ENCODE measurements at places on chromosomes 4 and X. TPM values are rescaled to one million over a fixed set of nuclear protein-coding genes. Genes with fewer than 3 reads are reported as not detected.
A peak's percentile ranks its signal among the peaks of the same experiment; 100 is the strongest.

The CXCL1 gene
- total RNA-seq = not detected

The NALF2 gene
- 0.32 TPM for total RNA-seq

DNA sequence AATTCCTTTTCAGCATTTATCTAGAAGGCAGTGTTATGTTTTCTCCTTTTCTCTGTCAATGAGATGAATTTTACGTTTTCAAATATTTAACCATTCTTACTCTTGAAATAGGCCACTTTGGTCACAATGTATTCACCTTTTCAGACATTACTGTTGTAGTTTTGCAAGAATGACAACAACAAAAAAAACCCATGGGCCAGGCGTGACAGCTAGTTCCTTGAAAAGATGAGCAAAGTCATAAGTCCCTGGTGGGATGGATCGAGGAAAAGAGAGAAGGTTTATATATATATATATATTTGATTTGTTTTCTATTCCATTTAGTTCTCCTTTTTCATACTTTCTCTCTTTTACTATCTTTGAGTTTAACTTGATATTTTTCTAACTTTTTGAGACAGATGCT lies 38.1 kb upstream of the ACSL1 start:
- no peaks in the 10 kb centered on the region for H3K27me3 ChIP-seq
- no peaks in the 10 kb centered on the region for H3K4me1 ChIP-seq
- H3K27ac ChIP-seq = no peak overlapping the region
- DNase-seq = no peak

The PARM1 gene
- total RNA-seq = 11.3 TPM

DNA sequence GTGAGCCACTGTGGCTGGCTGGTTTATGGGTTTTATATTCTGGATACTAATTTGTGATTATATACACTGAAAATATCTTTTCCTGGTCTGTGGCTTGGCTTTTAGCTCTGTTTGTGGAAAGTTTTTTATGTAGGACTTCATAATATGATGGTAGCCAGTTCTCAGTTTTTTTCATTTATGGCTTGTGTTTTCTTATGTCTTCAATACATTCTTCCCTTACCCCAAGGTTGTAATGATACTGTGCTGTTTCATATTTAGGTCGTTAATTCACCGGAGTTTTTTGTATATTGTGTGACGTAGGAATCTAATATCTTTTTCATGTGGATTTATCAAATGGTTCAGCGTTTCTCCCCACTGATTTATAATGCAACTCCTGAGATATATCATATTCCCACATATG lies 6.6 kb downstream of the ZFX start:
- H3K4me3 ChIP-seq = no peak overlapping the region
- H3K36me3 ChIP-seq = no peaks in the 10 kb centered on the region
- no peak overlapping the region for H3K27ac ChIP-seq
- H3K4me1 ChIP-seq = peaks cover 33% of the 10 kb centered on the region
- H3K27me3 ChIP-seq = no peaks in the 10 kb centered on the region
- no peak for DNase-seq

GRCh38 chr4:178255172-178255571 lies 812.9 kb upstream of the AGA start:
- H3K36me3 ChIP-seq = no peaks in the 10 kb centered on the region
- no peak overlapping the region for H3K27ac ChIP-seq
- no peaks in the 10 kb centered on the region for H3K27me3 ChIP-seq
- DNase-seq = no peak

The NPY2R gene
- total RNA-seq = not detected

DNA sequence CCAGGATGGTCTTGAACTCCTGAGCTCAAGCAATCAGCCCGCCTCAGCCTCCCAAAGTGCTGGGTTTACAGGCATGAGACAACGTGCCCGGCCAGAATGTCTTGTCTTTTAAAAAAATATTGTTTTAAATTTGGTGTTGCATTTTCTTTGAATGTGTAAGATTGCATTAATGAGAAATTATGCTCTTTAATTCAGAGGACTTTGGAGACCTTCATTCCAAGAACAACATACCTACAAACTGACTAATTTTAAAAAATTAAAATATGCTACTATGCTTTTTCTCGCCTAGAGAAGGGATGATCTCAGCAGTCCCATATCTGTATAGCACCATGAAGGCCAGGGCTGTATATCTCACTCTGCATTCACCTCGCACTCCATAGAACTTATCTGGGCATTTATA lies 204.3 kb upstream of the SLC7A11 start:
- no peak for DNase-seq
- H3K4me1 ChIP-seq = no peaks in the 10 kb centered on the region
- H3K27me3 ChIP-seq = no peaks in the 10 kb centered on the region

- no peaks in the 10 kb centered on the region for H3K36me3 ChIP-seq
- H3K27me3 ChIP-seq = no peaks in the 10 kb centered on the region
Observed at GRCh38 chrX:555725-556666, 74.6 kb upstream of the SHOX start.

The ABLIM2 gene
- 5.8 TPM for total RNA-seq

The TASL gene
- total RNA-seq = not detected

DNA sequence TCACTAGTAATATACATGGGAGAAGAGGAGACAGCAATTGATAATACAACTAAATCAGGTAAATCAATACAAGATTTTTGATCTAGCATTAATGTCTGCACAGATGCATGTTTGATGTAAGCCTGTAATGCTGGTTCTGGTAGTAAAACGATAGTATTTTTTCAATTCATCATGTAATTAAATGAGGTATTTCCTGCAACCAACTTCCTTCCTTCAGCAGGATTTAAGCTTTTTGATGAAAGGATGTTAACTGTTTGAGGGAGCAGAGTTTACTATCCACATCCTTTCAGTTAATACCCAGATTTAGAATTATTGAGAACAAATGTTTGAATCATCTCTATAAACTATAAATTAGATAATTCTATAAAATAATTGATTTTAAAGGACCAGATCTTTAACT lies 31.4 kb upstream of the NFKB1 start:
- H3K27me3 ChIP-seq = no peaks in the 10 kb centered on the region
- H3K4me3 ChIP-seq = no peak overlapping the region
- H3K36me3 ChIP-seq = no peaks in the 10 kb centered on the region
- H3K4me1 ChIP-seq = no peaks in the 10 kb centered on the region
- no peak for DNase-seq

The FAT4 gene
- 5.6 TPM for total RNA-seq

The RAP1GDS1 gene
- total RNA-seq = 42.8 TPM

The SLC10A6 gene
- not detected for total RNA-seq

The VSIG4 gene
- not detected for total RNA-seq

DNA sequence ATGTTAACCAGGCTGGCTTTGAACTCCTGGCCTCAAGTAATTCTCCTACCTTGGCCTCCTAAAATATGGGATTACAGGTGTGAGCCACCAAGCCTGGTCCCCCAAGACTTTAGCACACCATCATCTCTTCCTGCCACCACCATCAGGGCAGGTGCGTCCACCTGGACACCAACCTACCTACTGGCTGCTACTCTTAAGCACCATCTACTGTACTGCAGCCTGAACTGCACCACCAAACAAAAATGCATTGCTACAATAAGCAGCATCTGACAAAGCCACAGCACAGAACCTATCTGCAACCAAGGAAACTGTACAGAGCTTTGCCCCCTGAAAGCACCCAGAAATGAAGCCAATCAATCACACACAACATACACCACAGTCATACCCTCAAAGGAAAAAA lies 139.7 kb downstream of the EFHC2 start:
- H3K4me3 ChIP-seq = no peak overlapping the region
- DNase-seq = no peak
- H3K4me1 ChIP-seq = no peaks in the 10 kb centered on the region
- H3K27me3 ChIP-seq = no peaks in the 10 kb centered on the region
- H3K27ac ChIP-seq = no peak overlapping the region
- H3K36me3 ChIP-seq = no peaks in the 10 kb centered on the region

The NPY5R gene
- total RNA-seq = 9.7 TPM

DNA sequence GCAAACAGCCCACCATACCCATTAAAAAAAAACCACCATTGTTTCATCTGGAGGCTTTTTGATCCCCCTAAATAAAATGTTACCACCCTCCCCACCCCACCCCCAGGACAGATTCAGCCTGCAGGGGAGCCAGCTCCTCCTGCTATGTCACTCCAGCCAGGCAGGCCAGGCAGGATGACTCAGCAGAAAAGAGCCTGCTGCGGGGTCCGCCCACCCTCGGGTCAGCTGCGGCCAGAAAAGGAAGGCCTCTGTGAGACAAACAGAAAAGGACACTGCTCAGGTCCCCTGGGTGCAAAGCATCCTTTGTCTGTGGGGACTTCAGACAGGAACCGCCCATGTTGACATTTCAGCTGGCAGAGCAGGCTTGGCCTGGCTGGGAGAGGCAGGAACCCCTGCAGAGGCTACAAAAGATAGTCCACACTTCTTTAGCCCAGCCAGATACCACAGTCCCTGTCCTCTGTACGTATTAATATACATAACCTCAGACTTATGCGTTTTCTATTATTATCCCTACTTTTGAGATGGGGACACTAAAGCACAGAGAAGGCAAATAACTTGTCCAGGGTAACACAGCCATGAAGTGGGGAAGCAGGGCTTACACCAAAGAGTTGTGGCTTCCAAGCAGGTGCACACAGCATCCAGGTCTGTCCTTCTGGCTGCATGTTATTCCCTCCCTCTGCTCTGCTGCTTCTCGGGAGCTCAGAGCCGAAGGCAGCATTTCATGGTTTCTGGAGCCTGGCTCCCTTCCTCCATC lies 147.7 kb downstream of the CPEB2 start:
- peaks cover 25% of the 10 kb centered on the region for H3K4me1 ChIP-seq
- peak overlapping the region; percentile 82 for H3K27ac ChIP-seq
- H3K27me3 ChIP-seq = no peaks in the 10 kb centered on the region
- no peaks in the 10 kb centered on the region for H3K36me3 ChIP-seq
- DNase-seq = peak; percentile 83

The CYSLTR1 gene
- not detected for total RNA-seq

GRCh38 chr4:84852081-84852480 lies 114.4 kb downstream of the WDFY3 start:
- no peaks in the 10 kb centered on the region for H3K27me3 ChIP-seq
- no peak overlapping the region for H3K27ac ChIP-seq
- H3K36me3 ChIP-seq = peaks cover 9% of the 10 kb centered on the region
- H3K4me1 ChIP-seq = peaks cover 7% of the 10 kb centered on the region
- no peak for DNase-seq
- H3K4me3 ChIP-seq = no peak overlapping the region

DNA sequence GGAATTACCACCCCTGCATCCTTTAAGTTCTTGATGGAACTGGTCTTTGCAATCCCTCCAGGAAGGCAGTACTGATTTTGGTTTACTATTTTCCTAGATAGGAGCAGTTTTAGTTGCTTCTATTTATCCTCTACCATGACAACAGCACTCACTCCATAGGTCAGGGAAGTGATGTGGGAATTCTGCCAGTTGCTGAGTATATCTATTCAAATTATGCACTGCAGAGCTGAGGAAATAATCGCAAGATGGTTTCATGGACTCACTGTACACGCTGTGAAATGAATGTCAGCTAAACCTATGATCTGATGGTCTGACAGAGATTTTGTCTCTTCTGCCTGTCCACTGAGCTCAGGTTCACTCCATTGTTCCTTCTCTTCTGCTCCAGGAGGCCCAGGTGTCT lies 135.8 kb downstream of the FAAH2 start:
- H3K36me3 ChIP-seq = no peaks in the 10 kb centered on the region
- H3K4me1 ChIP-seq = no peaks in the 10 kb centered on the region
- no peak overlapping the region for H3K27ac ChIP-seq
- no peak for DNase-seq
- no peak overlapping the region for H3K4me3 ChIP-seq
- no peaks in the 10 kb centered on the region for H3K27me3 ChIP-seq

GRCh38 chrX:95290455-95290854 lies 1394.2 kb upstream of the DIAPH2 start:
- no peaks in the 10 kb centered on the region for H3K36me3 ChIP-seq
- no peak overlapping the region for H3K4me3 ChIP-seq
- H3K27ac ChIP-seq = no peak overlapping the region
- H3K27me3 ChIP-seq = no peaks in the 10 kb centered on the region
- peak; percentile 58 for DNase-seq
- H3K4me1 ChIP-seq = no peaks in the 10 kb centered on the region

DNA sequence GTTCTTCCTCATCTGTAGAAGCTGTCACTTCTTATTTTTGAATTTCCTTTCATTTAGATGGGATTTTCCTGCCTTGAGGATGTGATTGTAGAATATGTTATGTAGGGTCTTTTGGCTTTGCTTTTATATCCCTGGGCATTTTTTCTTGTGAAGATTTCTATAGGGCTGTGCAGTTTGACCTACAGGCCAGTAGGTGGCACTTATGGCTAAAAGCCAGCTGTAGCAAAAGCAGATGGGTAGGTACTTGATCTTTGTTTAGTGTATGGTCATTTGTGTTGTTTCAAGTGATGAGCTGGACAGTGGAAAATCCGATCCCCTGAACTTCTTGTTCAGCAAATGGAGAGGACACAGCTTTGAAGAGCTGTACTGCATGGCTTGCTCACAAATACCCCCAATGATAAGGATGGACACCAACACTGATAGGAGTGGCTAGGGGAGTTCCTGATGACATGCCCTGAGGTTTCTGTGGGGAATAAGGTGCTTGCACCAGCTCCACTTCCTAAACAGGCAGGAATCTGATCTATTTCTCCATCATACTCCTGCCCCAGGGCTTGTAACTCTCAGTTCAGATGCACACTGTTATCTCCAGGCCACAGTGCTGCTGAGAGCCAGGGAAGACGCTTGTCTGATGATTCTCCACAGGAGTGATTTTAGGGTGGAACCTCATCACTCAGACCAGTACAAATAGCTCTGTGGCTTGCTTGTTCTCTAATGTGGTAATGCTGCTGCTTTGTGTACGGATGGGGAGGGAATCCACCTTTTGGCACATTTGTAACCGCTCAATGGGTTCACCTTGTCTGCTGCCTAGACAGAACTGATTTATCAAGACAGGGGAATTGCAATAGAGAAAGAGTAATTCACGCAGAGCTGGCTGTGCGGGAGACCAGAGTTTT lies 417.1 kb upstream of the MAGEB16 start:
- H3K4me3 ChIP-seq = no peak overlapping the region
- H3K36me3 ChIP-seq = no peaks in the 10 kb centered on the region
- H3K4me1 ChIP-seq = no peaks in the 10 kb centered on the region
- H3K27me3 ChIP-seq = no peaks in the 10 kb centered on the region

DNA sequence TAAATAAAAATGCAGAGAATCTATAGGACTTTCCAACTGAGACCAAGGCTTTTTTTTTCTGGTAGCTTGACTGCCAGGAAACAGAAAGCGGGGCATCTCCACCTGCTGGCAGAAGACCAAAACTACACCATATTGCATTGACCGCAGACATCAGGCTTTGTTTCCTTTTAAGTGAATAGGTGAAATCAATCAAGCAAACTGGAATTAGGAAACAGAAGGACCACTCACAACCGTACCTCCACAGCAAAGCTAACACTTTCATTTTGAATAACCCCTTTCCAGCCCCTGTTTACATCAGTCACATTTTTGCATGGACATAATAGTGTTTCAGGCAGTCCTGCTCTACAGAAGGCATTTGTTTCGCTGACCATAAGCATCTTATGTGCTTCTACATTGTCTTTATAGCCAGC lies 218.2 kb downstream of the IDS start:
- no peaks in the 10 kb centered on the region for H3K27me3 ChIP-seq
- H3K27ac ChIP-seq = no peak overlapping the region
- no peak overlapping the region for H3K4me3 ChIP-seq
- peak; percentile 61 for DNase-seq
- no peaks in the 10 kb centered on the region for H3K36me3 ChIP-seq

The PLXNB3 gene
- 0.48 TPM for total RNA-seq

The STIM2 gene
- total RNA-seq = 25.9 TPM
